ENCODE measurements at places on chromosomes 7 and 10.

GRCh38 chr7:99559175-99559915 is 903 bp downstream of the ZNF655 start:
- H3K27me3 ChIP-seq: no peaks in the 10 kb centered on the region
- H3K36me3 ChIP-seq: peaks cover 39% of the 10 kb centered on the region
- peak overlapping the region; percentile 95 for H3K27ac ChIP-seq
- H3K4me1 ChIP-seq: peaks cover 32% of the 10 kb centered on the region

DNA sequence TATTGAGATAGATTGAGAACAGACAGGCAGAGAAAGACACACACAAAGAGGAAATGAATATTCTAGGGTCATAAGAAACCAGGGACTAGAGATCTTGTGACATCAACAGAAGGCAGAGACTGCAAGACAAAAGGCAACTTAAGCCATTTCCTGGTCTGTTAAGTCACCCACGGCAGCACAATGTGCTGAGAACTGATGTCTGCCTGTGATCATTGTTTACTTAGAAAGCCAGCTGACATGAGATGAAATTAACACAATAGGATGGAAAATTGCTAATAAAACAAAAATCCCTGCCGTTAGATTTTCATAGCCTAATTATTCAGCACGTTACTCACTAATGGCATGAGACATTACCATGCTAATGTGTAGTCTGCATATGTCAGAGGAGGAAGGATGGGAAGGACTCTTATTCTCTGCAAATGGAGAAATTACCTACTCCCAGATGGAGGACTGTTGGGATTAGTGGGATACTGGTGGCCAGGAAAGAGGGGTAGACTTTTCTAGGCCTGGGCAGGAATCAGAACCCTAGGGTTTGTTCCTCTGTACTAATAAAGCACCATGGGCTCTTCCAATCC is 191.3 kb upstream of the PODXL start:
- no peaks in the 10 kb centered on the region for H3K4me1 ChIP-seq
- H3K27ac ChIP-seq: no peak overlapping the region
- no peaks in the 10 kb centered on the region for H3K36me3 ChIP-seq
- no peaks in the 10 kb centered on the region for H3K27me3 ChIP-seq

DNA sequence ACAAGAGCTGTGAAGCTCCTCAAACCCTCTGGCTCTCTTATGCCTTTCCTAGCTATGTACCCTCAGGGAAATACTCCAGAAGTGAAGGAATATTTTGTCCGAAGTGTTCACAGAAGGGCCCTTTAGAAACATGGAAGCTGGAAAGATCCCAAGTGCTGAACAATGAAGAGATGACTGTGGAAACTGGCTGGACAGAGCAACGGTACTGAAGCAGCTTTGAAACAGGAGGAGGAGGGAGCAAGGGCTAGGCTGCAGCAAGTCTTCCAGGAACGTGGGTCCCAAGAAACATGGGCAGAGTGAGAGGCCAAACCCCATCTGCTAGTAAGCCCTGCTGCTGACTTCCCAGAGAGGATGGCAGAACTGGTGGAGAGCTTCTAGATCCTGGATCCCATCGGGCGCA is 3.0 kb upstream of the PSAP start:
- no peaks in the 10 kb centered on the region for H3K27me3 ChIP-seq
- no peak for DNase-seq
- H3K36me3 ChIP-seq: no peaks in the 10 kb centered on the region
- no peak overlapping the region for H3K27ac ChIP-seq
- peaks cover 26% of the 10 kb centered on the region for H3K4me1 ChIP-seq

DNA sequence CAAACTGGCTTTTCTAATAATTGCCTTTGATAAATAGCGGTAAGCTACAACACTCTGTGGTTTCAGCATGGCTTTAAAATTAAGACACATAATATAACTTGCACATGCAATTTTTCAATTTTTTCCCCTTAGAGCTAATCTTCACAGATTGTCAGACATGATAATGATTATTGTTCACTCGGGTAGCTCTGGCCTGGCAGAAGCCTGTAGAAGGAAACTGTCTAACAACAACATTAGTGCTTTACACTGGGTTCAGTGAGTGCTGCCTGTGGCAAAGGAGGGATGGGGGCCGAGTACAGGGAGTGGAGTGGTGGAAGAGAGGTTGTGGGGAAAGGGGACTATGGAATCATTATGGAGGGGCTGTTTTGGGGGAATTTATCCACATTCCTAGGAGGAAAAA is 67.2 kb upstream of the AUTS2 start:
- no peaks in the 10 kb centered on the region for H3K27me3 ChIP-seq
- DNase-seq: no peak
- no peak overlapping the region for H3K4me3 ChIP-seq

GRCh38 chr10:1613511-1613910 is 123.8 kb downstream of the ADARB2 start:
- H3K4me3 ChIP-seq: no peak overlapping the region
- no peaks in the 10 kb centered on the region for H3K36me3 ChIP-seq
- H3K4me1 ChIP-seq: no peaks in the 10 kb centered on the region
- no peak overlapping the region for H3K27ac ChIP-seq
- no peaks in the 10 kb centered on the region for H3K27me3 ChIP-seq

DNA sequence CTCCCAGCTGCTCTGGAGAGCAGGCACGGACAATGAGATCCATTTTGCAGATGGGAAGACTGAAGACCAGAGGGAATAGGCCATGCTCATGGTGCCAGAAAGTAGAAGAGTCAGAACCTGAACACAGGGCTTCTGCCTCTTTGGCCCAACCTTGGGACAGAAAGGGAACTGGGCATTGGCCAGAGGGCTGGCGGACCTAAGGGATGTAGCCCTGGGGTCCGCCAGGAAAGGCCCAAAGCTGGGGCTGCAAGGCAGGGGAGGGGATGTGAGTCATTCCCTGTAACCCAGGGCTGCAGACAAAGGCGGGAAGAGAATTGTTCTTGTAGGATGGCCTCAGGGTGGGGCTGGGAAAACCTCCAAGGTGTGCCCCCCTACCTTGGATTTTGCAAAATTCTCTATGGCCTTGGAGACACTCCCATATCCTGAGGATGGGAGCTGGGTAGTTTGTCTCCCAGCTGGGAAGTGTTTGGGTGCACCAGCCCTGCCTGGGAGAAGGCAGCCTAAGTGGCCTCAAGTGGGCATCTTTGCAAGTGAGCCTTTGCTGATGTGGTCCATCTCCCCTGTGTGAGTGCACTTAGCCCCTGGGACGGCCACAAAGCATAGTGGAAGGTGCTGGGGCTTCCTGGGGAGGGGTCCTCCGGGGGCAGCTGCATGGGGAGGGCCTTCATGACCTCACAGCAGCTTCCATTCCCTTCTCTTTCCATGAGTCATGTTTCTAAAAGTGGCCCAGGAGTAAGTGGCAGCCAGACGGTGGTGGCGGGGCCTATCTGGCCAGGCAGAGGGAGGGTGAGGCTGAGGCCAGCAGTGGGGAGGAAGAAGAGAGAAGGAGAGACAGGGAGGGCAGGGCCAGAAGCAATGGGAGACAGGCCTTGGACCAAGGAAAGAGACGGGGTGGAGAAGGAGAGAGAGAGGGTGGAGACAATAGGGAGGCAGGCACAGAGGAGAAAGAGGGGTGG is 9.2 kb downstream of the AQP1 start:
- no peak for DNase-seq
- H3K4me1 ChIP-seq: no peaks in the 10 kb centered on the region
- no peaks in the 10 kb centered on the region for H3K36me3 ChIP-seq
- H3K27me3 ChIP-seq: no peaks in the 10 kb centered on the region

GRCh38 chr7:117333168-117333567 is 10.3 kb upstream of the WNT2 start:
- DNase-seq: no peak
- H3K4me1 ChIP-seq: no peaks in the 10 kb centered on the region
- H3K36me3 ChIP-seq: no peaks in the 10 kb centered on the region
- H3K27me3 ChIP-seq: no peaks in the 10 kb centered on the region

GRCh38 chr10:96700374-96701099 is 19.8 kb downstream of the PIK3AP1 start:
- peaks cover 7% of the 10 kb centered on the region for H3K36me3 ChIP-seq
- no peak for DNase-seq
- H3K4me3 ChIP-seq: peak overlapping the region; percentile 32
- peak overlapping the region; percentile 78 for H3K27ac ChIP-seq
- no peaks in the 10 kb centered on the region for H3K27me3 ChIP-seq
- H3K4me1 ChIP-seq: peaks cover 42% of the 10 kb centered on the region
